Mammary epithelial cell (primary cell): ENCODE measurements at places on chromosomes 6 and 20. TPM values are rescaled to one million over a fixed set of nuclear protein-coding genes. Genes with fewer than 3 reads are reported as not detected.

Gene TMX4
- 30.2 TPM for total RNA-seq

Gene RRAGD
- 8.0 TPM for total RNA-seq

Gene TEAD3
- 21.2 and 26.4 TPM in 2 replicates for total RNA-seq

Gene KDM1B
- 24.3 and 25.1 TPM in 2 replicates for total RNA-seq

Gene HLA-DPA1
- total RNA-seq = not detected in 2 replicates

Gene VNN1
- total RNA-seq = under 0.01 TPM

Gene SIRPB1
- 3.8 TPM for total RNA-seq

Gene MAFB
- 0.47 and 0.86 TPM in 2 replicates for total RNA-seq

Gene PIGU
- total RNA-seq = 15.2 TPM in 2 replicates

Gene ANGPT4
- total RNA-seq = not detected

Gene PRKN
- total RNA-seq = 1.3 TPM

Gene C20orf141
- total RNA-seq = not detected in 2 replicates

Gene TMEM244
- total RNA-seq = not detected in 2 replicates

Gene TMEM200A
- total RNA-seq = 10.7 and 15.2 TPM in 2 replicates

Gene SLC52A3
- total RNA-seq = not detected

Gene PTGIS
- total RNA-seq = not detected in 2 replicates

Gene BAK1
- 41.0 TPM for total RNA-seq

Gene MYH7B
- 0.08 and 0.28 TPM in 2 replicates for total RNA-seq

Gene SRMS
- not detected in 2 replicates for total RNA-seq

Gene EFCAB8
- total RNA-seq = 0.47 and 1.3 TPM in 2 replicates

Gene BPIFA1
- total RNA-seq = not detected

Gene MACROD2
- 1.4 and 1.9 TPM in 2 replicates for total RNA-seq

Gene CPXM1
- total RNA-seq = not detected in 2 replicates

Gene TP53INP2
- total RNA-seq = 2.5 TPM

Gene SLC13A3
- total RNA-seq = 2.8 and 5.3 TPM in 2 replicates

Gene SSTR4
- total RNA-seq = not detected in 2 replicates

Gene SASH1
- 12.5 and 14.9 TPM in 2 replicates for total RNA-seq

Gene CTAGE9
- not detected in 2 replicates for total RNA-seq

Gene WFDC2
- 1.5 and 2.3 TPM in 2 replicates for total RNA-seq

Gene CBFA2T2
- 13.7 and 17.8 TPM in 2 replicates for total RNA-seq

Gene OPN5
- not detected in 2 replicates for total RNA-seq

Gene CABLES2
- total RNA-seq = 2.3 TPM

Gene CCN5
- total RNA-seq = 0.67 TPM

Gene HLA-DOA
- 0.08 TPM in 1 of 2 replicates, not detected in the other for total RNA-seq

Gene MATN4
- total RNA-seq = 0.24 TPM in 1 of 2 replicates, not detected in the other

Gene SLC26A8
- not detected in 2 replicates for total RNA-seq

Gene IL17F
- total RNA-seq = not detected in 2 replicates

Gene MCHR2
- not detected in 2 replicates for total RNA-seq
